Chondrocyte (in vitro differentiated cells): ENCODE measurements at places on chromosomes 3 and 15. TPM values are rescaled to one million over a fixed set of nuclear protein-coding genes. Genes with fewer than 3 reads are reported as not detected.

DNA sequence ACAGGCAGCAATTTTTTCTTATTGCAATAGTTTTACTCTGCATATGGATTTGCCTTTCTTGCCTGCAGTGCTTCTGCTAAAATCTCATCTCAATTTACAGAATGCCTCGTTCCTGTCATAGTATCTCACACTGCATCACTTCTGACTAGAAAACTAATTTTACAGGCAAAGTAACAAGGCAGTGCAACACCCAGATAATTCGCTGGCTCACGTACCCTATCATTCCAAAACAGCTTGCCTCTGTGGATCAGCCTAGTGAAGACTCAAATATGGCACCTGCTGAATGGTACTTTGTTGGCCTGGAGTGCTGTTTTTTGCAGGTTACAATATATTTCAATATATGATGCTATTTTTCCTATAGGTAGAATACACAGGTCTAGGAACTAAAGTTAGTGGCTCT lies 5.3 kb downstream of the EIF5A2 start:
- H3K4me3 ChIP-seq, result no peak overlapping the region
- no peak for DNase-seq
- H3K27me3 ChIP-seq, result no peaks in the 10 kb centered on the region
- peaks cover 19% of the 10 kb centered on the region for H3K4me1 ChIP-seq
- H3K27ac ChIP-seq, result no peak overlapping the region

DNA sequence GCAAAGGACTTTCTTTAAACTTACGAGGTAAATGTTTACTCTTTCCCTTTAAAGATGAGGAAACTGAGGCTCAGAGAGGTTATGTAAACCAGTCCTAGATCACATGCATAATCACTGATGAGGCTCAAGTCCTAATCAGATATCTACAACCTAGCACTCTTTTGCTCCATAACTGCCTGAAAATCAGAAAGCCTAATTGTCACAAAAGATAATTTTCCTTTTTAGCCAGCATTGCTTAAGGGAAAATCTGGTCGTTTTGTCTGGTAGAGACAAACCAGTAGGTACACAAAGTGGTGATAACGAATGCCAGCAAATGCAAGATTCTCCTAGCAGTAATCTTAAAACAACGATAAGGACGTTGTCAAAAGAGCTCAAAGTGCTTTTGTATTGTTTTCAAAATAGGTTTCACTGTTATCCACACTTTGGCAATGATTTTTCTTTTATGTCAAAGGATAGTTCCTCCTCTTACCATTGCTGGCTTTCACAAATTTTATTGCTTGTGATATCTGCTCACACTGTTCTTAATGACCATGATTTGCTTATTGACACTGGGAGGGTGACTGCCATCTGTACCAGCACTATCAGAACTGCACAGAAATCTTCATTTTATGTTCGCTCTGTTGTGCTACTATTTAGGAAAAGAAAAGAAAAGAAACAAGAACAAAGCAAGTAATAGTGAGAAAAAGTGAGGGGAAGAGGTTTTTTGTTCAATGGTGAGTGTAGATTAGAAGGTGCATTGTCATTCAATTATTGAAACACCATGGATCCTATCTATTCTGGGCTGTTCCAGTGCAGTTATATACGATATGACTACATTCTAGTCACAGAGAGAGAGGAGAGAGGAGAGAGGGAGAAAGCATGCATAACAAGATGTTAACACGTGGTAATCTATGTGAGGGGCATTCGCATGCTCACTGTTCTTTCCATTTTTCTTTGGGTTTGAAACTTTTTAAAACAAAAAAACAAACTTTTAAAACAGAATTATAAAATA lies 13.7 kb downstream of the IQCH start:
- H3K27ac ChIP-seq, result no peak overlapping the region
- H3K4me1 ChIP-seq, result no peaks in the 10 kb centered on the region

DNA sequence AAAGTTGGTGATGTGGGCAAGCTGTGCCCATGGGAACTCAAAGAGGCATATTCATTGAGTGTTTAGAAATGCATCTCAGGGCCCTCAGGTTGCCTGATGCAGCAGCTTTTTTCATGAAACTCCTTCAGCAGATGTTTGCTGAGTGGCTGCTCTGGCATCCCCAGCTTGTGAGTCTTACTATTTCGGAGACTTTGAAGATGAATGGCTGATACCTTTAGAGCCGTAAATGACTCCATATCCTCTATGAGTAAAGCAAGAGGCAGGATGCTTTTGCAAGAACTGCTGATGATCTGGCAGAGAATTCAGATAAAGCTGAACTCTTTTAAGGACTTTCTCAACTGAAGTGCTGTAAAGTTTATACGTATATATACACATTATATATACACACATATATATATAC lies 384.3 kb downstream of the CACNA2D3 start:
- H3K27ac ChIP-seq, result no peak overlapping the region
- no peaks in the 10 kb centered on the region for H3K4me1 ChIP-seq
- no peaks in the 10 kb centered on the region for H3K36me3 ChIP-seq
- H3K27me3 ChIP-seq, result peaks cover 6% of the 10 kb centered on the region
- DNase-seq, result no peak

DNA sequence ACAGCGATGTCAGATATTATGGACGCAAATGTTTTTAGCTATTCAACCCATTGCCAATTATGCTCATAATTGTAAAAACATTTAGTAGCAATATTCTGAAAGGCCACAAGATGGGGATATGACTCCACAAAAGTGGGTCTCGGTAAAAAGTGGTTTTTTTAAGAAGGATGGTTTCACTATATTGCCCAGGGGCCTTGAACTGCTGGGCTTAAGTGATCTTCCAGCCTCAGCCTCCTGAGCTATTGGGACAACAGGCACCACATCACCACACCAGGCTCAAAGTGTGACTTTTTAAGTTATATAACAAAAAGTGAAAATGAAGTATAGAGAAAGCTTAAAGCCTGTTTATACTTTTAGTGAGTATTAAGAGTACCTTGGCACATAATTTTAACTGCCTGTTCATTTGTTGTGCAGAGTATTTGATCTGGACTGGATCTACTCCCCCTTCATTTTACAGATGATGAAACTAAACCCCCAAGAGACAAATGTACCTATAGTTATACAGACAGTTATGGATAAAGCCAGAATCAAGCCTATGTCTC lies 9.4 kb downstream of the NAA50 start:
- peak overlapping the region; percentile 60 for H3K27ac ChIP-seq
- H3K4me3 ChIP-seq, result no peak overlapping the region
- H3K27me3 ChIP-seq, result no peaks in the 10 kb centered on the region
- no peaks in the 10 kb centered on the region for H3K36me3 ChIP-seq
- no peak for DNase-seq
- H3K4me1 ChIP-seq, result peaks cover 40% of the 10 kb centered on the region

GRCh38 chr3:107826727-107827126 lies 264.1 kb downstream of the CD47 start:
- no peaks in the 10 kb centered on the region for H3K36me3 ChIP-seq
- H3K27ac ChIP-seq, result no peak overlapping the region
- DNase-seq, result no peak

DNA sequence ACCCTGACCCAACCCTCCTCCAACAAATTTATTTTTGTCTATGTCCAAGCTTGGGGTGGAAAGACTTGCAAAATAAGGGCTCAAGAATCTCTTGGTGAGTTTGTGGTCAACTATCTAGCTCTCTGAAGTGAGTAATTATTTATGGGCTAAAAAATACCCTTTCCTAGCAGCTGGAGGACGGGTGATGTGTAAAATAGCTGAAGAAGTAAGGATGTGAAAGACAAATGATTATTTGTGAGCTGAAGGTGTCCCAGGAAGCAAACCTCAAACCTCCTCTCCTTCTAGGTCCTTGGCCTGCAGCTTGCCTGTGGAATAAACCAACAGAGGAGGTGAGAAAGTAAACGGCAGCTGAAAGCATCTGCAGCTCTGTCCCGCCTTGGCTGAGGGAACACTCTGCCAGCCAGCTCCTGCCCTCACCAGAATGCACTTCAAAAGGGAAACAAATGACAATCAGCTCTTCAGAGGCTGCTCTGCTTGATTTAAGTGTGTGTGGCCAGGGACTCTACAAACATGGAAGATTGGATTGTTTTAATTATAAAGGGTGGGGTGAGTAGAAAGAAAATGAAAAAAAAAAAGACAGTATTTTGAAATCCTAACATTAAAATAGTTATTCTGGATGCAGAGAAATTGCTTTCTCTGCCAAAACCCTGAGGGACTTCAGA lies 60.3 kb downstream of the TM4SF4 start:
- no peaks in the 10 kb centered on the region for H3K36me3 ChIP-seq
- H3K4me1 ChIP-seq, result peaks cover 88% of the 10 kb centered on the region
- no peaks in the 10 kb centered on the region for H3K27me3 ChIP-seq
- DNase-seq, result no peak

DNA sequence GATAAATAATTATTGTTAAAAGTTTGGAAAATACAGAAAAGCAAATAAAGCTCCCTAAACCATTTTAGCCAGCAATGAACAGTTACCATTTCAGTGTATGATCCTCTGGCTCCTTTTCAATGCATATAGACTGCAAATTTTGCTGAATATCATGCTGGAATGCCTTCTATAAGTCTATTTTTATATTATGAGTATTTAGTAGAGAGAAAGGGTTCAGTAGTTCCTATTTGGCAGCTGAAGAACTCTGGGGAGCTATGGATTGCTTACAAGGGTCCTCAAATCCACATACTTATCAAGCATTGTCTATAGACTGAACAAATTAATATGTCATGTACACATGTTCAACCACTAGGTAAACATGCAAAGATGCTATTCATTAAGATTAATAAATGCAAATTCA lies 46.1 kb downstream of the LRRC3B start:
- H3K4me1 ChIP-seq, result no peaks in the 10 kb centered on the region
- H3K36me3 ChIP-seq, result no peaks in the 10 kb centered on the region
- H3K27ac ChIP-seq, result no peak overlapping the region
- H3K27me3 ChIP-seq, result peaks cover 14% of the 10 kb centered on the region
- no peak overlapping the region for H3K4me3 ChIP-seq

DNA sequence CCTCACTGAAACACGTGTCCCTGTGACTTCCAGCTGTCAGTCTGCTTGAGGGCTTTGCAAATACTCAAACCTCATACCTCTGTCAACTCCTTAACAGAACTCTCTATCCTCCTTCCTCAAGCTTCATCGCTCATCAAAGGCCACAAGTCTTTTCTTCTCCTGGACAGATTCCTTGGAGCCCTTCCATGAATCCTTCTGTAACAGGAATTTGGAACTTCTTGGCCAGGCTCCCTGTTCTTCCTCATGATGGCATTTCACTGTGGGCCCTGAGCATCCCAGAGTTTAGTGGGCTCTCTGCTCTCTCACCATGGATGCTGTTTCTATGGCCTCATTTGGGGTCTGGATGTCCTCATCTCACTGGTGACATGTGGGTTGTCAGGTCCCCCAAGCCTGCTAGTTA lies 105.0 kb upstream of the TLE3 start:
- no peaks in the 10 kb centered on the region for H3K36me3 ChIP-seq
- no peak for DNase-seq
- H3K27ac ChIP-seq, result no peak overlapping the region

DNA sequence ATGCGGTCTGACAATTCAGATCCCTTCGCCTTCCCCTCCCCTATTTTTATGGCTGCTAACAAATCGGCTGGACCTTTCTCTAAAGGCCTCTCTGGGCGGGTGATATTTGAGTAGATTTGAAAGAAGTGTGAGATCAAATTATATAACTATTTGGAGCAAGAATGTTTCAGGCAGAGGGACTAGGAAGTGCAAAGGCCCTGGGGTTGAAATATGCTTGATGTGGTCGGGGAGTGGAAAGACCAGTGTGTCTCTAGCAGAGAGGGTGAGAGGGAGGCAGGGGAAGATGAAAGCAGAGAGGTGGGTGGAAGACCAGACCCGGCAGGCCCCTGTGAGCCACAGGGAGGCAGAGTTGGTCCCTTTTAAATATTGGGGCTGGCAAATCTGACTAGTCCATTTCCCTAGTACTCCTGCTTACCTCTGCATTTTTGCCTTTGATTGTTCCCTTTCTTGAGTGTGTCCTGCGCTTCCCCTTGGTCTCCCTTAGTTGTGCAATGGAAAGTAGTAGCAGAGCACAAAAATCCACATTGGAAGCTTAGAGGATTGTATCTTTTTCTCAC lies 32.3 kb downstream of the SLCO3A1 start:
- H3K36me3 ChIP-seq, result no peaks in the 10 kb centered on the region
- no peak for DNase-seq

- DNase-seq, result peak; percentile 75
- H3K4me3 ChIP-seq, result no peak overlapping the region
- H3K27ac ChIP-seq, result no peak overlapping the region
- peaks cover 51% of the 10 kb centered on the region for H3K36me3 ChIP-seq
Observed at GRCh38 chr3:126465928-126466544, 9.7 kb downstream of the ZXDC start.

GRCh38 chr3:53161820-53162671 lies 1.0 kb downstream of the PRKCD start:
- H3K4me3 ChIP-seq, result peak overlapping the region; percentile 91
- H3K27ac ChIP-seq, result peak overlapping the region; percentile 83
- peaks cover 33% of the 10 kb centered on the region for H3K4me1 ChIP-seq
- no peaks in the 10 kb centered on the region for H3K36me3 ChIP-seq
- no peaks in the 10 kb centered on the region for H3K27me3 ChIP-seq

DNA sequence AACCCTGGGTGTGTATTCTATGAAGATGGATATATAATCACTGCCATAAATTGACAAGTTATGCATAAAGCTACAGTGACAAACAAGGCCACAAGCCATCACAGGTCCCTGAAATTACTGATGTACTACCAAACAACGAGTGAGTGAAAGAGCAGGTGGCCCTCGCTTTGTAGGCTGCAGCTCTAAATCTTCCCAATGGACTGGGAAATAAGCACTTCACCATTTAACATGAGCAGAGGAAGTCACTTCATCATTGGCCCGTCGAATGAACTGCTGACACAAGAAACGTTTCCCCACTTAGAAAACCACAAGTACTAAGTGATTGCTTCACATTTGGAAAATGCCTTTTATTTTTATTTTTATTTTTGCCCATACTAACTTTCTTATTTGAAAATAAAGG lies 218.0 kb downstream of the ZNF385D start:
- H3K36me3 ChIP-seq, result no peaks in the 10 kb centered on the region
- H3K27me3 ChIP-seq, result peaks cover 2% of the 10 kb centered on the region
- H3K27ac ChIP-seq, result no peak overlapping the region
- H3K4me3 ChIP-seq, result no peak overlapping the region
- no peaks in the 10 kb centered on the region for H3K4me1 ChIP-seq
- DNase-seq, result no peak

GRCh38 chr15:89128320-89129122 lies 40.3 kb downstream of the ABHD2 start:
- H3K27me3 ChIP-seq, result no peaks in the 10 kb centered on the region
- H3K27ac ChIP-seq, result no peak overlapping the region
- H3K4me3 ChIP-seq, result no peak overlapping the region
- peaks cover 28% of the 10 kb centered on the region for H3K4me1 ChIP-seq
- DNase-seq, result no peak

GRCh38 chr3:3627114-3627513 lies 172.1 kb upstream of the LRRN1 start:
- H3K36me3 ChIP-seq, result no peaks in the 10 kb centered on the region
- H3K27me3 ChIP-seq, result no peaks in the 10 kb centered on the region
- DNase-seq, result no peak
- peaks cover 15% of the 10 kb centered on the region for H3K4me1 ChIP-seq
- no peak overlapping the region for H3K4me3 ChIP-seq
- no peak overlapping the region for H3K27ac ChIP-seq

GRCh38 chr15:53841651-53842050 lies 82.2 kb upstream of the WDR72 start:
- H3K4me1 ChIP-seq, result peaks cover 10% of the 10 kb centered on the region
- H3K27ac ChIP-seq, result no peak overlapping the region
- no peak overlapping the region for H3K4me3 ChIP-seq
- H3K27me3 ChIP-seq, result peaks cover 14% of the 10 kb centered on the region

STRIT1 gene
- total RNA-seq, result not detected in 3 replicates

IL20RB gene
- total RNA-seq, result 0.92 to 1.2 TPM (median 0.94 TPM) in 3 replicates

BOC gene
- total RNA-seq, result 7.3 to 11.3 TPM (median 8.6 TPM) in 3 replicates

CSPG4 gene
- total RNA-seq, result 302 to 607 TPM (median 595 TPM) in 3 replicates

PPP1R14D gene
- not detected in 3 replicates for total RNA-seq

IL5RA gene
- total RNA-seq, result not detected in 3 replicates

PLSCR5 gene
- not detected in 3 replicates for total RNA-seq

XIRP1 gene
- total RNA-seq, result 0.10 TPM in 2 of 3 replicates, not detected in the other

WDR93 gene
- total RNA-seq, result not detected in 3 replicates

SLC24A5 gene
- total RNA-seq, result not detected in 3 replicates

CIP2A gene
- total RNA-seq, result 5.7 to 9.4 TPM (median 5.8 TPM) in 3 replicates

CKMT1B gene
- total RNA-seq, result not detected in 3 replicates

NR1I2 gene
- not detected in 3 replicates for total RNA-seq

KBTBD8 gene
- total RNA-seq, result 1.5 to 1.9 TPM (median 1.6 TPM) in 3 replicates
